Heart right ventricle (tissue), 16 donors: ENCODE measurements at places on chromosomes 6 and 20. TPM values are rescaled to one million over a fixed set of nuclear protein-coding genes. Genes with fewer than 3 reads are reported as not detected.

Gene RAMACL
- total RNA-seq: 2.4 TPM

Gene PGBD1
- 2.6 TPM for total RNA-seq

Gene ACTL10
- total RNA-seq: not detected

Gene TDRD6
- 0.48 TPM for total RNA-seq

Gene CAP2
- 184 TPM for total RNA-seq

GRCh38 chr6:19831358-19831757, 5.8 kb upstream of the ID4 start:
- no peaks in the 10 kb centered on the region for H3K4me1 ChIP-seq
- no peaks in the 10 kb centered on the region for H3K36me3 ChIP-seq
- peaks cover 30% of the 10 kb centered on the region for H3K27me3 ChIP-seq
- no peak overlapping the region for H3K4me3 ChIP-seq

GRCh38 chr20:58447511-58448391, 58.7 kb downstream of the VAPB start:
- no peak overlapping the region for H3K27ac ChIP-seq
- H3K4me3 ChIP-seq: no peak overlapping the region
- no peak for DNase-seq
- H3K36me3 ChIP-seq: no peaks in the 10 kb centered on the region
- H3K27me3 ChIP-seq: no peaks in the 10 kb centered on the region

DNA sequence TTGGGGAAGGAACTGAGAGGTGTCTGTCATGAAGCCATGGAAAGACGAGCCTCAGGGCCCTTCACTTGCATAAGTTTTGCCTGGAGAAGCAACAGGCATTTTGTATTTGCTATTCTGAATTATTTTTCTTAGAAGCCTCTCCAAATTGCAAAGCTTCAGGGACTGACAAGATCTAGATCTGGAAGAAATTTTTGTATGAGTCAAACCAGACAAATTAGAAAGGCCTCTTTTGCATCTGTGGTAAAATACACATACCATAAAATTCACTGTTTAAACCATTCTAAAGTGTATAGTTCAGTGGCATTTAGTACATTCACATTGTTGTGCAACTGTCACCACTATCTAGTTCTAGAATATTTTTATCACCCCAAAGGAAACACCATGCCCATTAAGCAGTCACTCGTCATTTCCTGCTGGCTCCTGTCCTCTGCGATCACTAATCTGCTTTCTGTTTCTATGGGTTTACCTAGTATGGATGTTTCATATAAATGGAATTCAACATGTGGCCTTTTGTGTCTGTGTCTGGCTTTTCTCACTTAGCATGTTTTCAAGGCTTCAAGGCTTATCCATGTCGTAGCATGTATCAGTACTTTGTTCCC, 269.1 kb downstream of the PHF3 start:
- DNase-seq: no peak
- H3K4me1 ChIP-seq: no peaks in the 10 kb centered on the region
- H3K36me3 ChIP-seq: no peaks in the 10 kb centered on the region
- no peak overlapping the region for H3K27ac ChIP-seq
- H3K27me3 ChIP-seq: no peaks in the 10 kb centered on the region

DNA sequence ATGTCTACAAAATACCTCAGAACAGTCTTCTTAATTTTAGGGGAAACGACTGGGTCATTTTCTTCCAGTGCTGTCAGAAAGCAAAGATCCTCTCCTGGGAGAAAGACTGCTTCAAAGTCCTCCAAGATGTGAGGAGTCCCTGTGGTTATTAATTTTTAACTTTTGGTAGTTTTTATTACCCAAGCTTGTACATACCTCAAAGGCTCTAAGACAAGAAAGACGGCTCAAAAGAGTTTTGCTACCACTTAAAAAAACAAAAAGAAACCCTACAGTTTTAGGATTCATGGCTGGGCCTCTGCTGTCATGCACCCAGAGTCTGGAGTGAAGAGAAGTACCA, 56.1 kb upstream of the APCDD1L start:
- DNase-seq: no peak
- H3K36me3 ChIP-seq: no peaks in the 10 kb centered on the region
- no peaks in the 10 kb centered on the region for H3K27me3 ChIP-seq
- H3K27ac ChIP-seq: no peak overlapping the region
- no peak overlapping the region for H3K4me3 ChIP-seq
- no peaks in the 10 kb centered on the region for H3K4me1 ChIP-seq

DNA sequence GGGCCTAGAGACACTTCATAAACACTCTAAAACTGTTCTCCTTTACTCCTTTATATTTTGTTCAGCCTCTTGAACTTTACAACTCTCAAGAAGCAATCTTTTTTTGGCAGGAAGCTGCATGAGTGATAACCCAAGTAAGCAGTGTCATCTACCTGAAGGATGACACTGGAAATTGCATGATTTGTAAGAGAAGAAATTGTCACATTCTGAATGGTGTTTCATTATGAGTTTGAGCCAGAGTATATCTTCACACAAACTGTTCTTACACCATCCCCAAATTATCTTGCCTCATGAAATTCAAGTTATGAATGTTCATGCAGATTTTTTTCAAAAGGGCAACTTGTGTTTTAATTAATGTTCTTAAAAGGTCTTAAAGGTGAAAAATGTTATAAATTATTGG, 799.3 kb downstream of the TBC1D32 start:
- no peaks in the 10 kb centered on the region for H3K36me3 ChIP-seq
- H3K27ac ChIP-seq: no peak overlapping the region
- no peak overlapping the region for H3K4me3 ChIP-seq
- no peak for DNase-seq
- H3K4me1 ChIP-seq: no peaks in the 10 kb centered on the region

GRCh38 chr6:170473301-170473717, 79.8 kb downstream of the PSMB1 start:
- no peaks in the 10 kb centered on the region for H3K4me1 ChIP-seq
- peak; percentile 43 for DNase-seq
- no peaks in the 10 kb centered on the region for H3K36me3 ChIP-seq
- no peak overlapping the region for H3K4me3 ChIP-seq

GRCh38 chr6:48826901-48827701, 636.0 kb downstream of the MMUT start:
- no peak for DNase-seq
- H3K27me3 ChIP-seq: no peaks in the 10 kb centered on the region
- H3K27ac ChIP-seq: peak overlapping the region; percentile 10
- no peaks in the 10 kb centered on the region for H3K36me3 ChIP-seq

GRCh38 chr20:33933469-33933909, 60.2 kb upstream of the RALY start:
- H3K4me3 ChIP-seq: no peak overlapping the region
- no peak overlapping the region for H3K27ac ChIP-seq
- H3K4me1 ChIP-seq: no peaks in the 10 kb centered on the region
- H3K27me3 ChIP-seq: no peaks in the 10 kb centered on the region
- H3K36me3 ChIP-seq: no peaks in the 10 kb centered on the region

DNA sequence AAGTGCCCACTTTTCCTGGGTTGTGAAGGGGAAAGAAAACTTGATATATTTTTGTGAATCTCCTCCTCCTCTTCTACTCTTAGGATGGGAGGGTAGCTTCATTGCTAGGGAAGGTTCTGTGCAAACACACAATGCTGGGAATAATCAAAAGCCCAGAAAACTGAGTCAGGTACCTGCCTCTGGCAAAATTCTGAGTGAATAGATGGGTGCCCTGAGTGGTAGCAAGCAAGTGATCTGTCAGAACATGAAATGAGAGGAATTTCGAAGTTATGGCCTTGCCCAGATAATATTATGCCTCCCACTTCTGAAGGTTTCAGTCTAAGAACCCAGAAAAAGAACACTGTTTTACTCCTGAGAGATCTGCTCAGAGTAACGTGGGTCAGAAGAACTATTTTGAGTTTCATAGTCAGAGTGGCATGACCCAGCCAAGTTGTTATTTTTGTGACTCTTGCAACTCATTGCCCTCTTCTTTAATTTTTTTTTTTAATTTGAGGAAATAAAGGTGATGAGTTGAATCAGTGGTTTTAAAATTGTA, 158.3 kb downstream of the BMP2 start:
- H3K36me3 ChIP-seq: no peaks in the 10 kb centered on the region
- no peaks in the 10 kb centered on the region for H3K4me1 ChIP-seq
- no peak overlapping the region for H3K4me3 ChIP-seq
- no peak overlapping the region for H3K27ac ChIP-seq
- DNase-seq: no peak

- DNase-seq: no peak
- H3K4me1 ChIP-seq: no peaks in the 10 kb centered on the region
- H3K36me3 ChIP-seq: no peaks in the 10 kb centered on the region
These were observed 32.2 kb upstream of the VGLL2 start for GRCh38 chr6:117233145-117233544.

- no peak overlapping the region for H3K27ac ChIP-seq
- no peak overlapping the region for H3K4me3 ChIP-seq
- no peaks in the 10 kb centered on the region for H3K27me3 ChIP-seq
These were observed 15.7 kb downstream of the ADTRP start for GRCh38 chr6:11762794-11763459.

- no peak for DNase-seq
- peaks cover 18% of the 10 kb centered on the region for H3K36me3 ChIP-seq
- no peak overlapping the region for H3K4me3 ChIP-seq
- H3K4me1 ChIP-seq: no peaks in the 10 kb centered on the region
These were observed 85.0 kb downstream of the HUS1B start for GRCh38 chr6:571892-572291.

GRCh38 chr6:21026576-21027273, 492.5 kb downstream of the CDKAL1 start:
- H3K27me3 ChIP-seq: no peaks in the 10 kb centered on the region
- no peak overlapping the region for H3K27ac ChIP-seq
- H3K4me3 ChIP-seq: no peak overlapping the region
- no peaks in the 10 kb centered on the region for H3K4me1 ChIP-seq

DNA sequence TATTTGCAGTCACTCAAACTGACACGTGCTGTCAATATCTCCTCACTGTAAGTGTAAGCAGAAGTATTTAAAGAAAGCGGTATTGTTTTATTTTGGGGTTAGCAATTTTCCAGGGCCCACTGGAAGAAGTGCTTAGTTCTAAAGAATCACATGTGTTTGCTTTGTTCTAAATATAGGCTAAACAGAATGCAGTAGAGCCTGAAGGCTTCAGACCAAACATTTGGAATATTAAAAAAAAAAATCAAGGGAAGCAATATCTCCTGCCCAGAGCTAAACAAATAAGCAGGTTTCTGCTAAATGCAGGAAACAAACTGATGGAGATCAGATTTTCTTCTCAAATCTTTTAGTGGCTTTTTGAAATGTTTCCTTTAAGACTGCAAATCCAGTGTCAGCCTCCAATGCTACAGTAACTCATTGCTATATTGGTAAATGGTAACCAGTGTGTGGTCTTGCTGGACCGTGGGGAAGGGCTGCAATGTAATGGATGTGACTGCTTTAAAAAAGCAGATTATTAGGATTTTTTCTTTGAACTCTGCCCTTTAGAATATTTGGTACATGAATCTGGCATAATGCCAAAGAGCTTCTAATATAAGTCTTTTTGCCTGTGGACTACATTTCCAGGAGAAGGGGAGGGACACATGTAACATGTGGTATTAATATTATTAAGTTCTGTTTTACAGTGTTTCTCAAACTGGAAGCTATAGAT, 317.1 kb upstream of the FERMT1 start:
- H3K27me3 ChIP-seq: no peaks in the 10 kb centered on the region
- no peak overlapping the region for H3K4me3 ChIP-seq
- H3K27ac ChIP-seq: no peak overlapping the region
- H3K4me1 ChIP-seq: no peaks in the 10 kb centered on the region

DNA sequence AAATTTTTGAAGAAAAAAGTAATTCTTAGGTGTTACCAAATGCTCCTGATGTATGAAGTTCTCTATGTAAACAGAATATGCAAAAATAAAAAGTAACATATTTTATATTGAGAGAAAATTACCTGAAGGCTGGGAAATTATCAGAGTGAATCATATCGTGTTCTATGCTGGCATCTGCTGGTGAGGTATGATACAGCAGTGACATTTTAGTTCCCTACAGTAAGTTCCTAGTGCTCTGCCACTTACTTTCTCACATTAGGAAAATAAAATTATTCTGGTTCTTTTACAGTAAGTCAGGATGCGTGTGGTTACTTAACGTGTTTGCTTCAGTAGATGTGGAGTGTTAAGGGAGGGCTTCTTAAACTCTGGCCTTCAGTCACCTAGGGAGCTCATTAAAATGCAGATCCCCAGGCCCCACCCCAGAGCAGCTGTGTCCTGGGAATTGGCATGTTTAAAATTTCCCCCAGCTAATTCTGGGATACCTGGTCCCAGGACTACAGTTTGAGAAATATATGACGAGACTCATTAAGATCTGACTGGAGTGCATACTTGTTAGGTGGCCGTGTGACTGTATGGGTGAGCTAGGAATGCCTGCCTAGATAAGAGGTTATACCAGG, 3.2 kb downstream of the ACTR5 start:
- H3K4me3 ChIP-seq: no peak overlapping the region
- H3K27ac ChIP-seq: no peak overlapping the region
- no peaks in the 10 kb centered on the region for H3K36me3 ChIP-seq
- H3K4me1 ChIP-seq: peaks cover 16% of the 10 kb centered on the region

- no peaks in the 10 kb centered on the region for H3K27me3 ChIP-seq
- peaks cover 6% of the 10 kb centered on the region for H3K4me1 ChIP-seq
- H3K4me3 ChIP-seq: no peak overlapping the region
- no peaks in the 10 kb centered on the region for H3K36me3 ChIP-seq
These were observed 12.6 kb upstream of the PIGU start for GRCh38 chr20:34689486-34689885.

DNA sequence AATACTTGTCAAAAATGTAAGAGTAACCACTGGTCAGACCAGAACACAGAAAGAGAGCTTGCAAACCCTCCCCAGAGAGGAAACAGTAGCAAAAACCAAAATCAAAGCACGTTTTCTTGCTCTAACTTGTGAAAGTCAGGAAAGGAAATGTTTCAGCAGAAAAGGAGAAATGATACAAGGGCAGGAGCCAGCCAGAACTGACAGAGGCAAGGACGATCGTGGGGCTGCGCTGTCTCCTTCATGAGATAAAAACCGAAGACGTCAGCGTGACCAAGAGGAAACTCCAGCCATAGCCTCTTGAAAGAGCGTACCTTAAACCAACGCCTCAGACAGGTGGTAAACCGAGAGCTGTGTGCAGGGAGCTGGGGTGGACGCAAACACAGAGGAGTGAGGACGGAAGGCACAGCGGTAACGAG, 27.5 kb downstream of the LAMA5 start:
- H3K4me3 ChIP-seq: no peak overlapping the region
- no peaks in the 10 kb centered on the region for H3K4me1 ChIP-seq
- H3K27me3 ChIP-seq: no peaks in the 10 kb centered on the region
- no peak overlapping the region for H3K27ac ChIP-seq
- H3K36me3 ChIP-seq: peaks cover 96% of the 10 kb centered on the region

DNA sequence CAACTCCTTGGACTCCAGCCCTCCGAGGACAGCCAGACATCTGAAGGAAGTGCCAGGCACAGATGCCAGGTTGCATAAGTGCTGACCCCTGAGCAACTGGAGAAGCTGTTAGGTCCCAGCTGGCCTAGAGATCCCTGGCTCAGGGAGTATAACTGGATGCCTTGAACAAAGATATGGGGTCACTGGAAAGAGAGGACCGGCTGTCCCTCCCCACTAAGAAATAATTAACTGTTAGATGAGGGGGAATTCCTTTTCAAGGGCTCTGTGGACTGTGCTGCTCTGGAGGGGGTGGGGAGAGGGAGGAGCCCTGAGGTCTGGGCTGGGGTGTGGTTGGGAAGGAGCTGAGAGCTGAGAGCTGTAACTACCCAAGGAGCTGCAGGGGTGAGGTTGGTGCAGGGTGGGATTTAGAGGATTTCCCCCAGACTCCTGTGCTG, 39.6 kb downstream of the HLA-F start:
- H3K4me3 ChIP-seq: no peak overlapping the region
- peak overlapping the region; percentile 25 for H3K27ac ChIP-seq
- no peak for DNase-seq
- no peaks in the 10 kb centered on the region for H3K36me3 ChIP-seq
- H3K27me3 ChIP-seq: no peaks in the 10 kb centered on the region
